Smooth muscle cell of trachea (primary cell): ENCODE measurements at places on chromosomes 12 and 14. TPM values are rescaled to one million over a fixed set of nuclear protein-coding genes. Genes with fewer than 3 reads are reported as not detected.

SLC10A1 gene
- total RNA-seq = not detected in 2 replicates

LDHB gene
- total RNA-seq = 530 and 968 TPM in 2 replicates

CDK4 gene
- total RNA-seq = 281 and 285 TPM in 2 replicates

ITGB7 gene
- total RNA-seq = 0.44 and 1.2 TPM in 2 replicates

SDR9C7 gene
- total RNA-seq = 0.15 TPM in 1 of 2 replicates, not detected in the other

ARHGAP9 gene
- total RNA-seq = not detected in 2 replicates

DNAAF2 gene
- total RNA-seq = 7.0 and 9.6 TPM in 2 replicates
